MCF 10A (cell line): ENCODE measurements at places on chromosomes 4 and X.
A peak's percentile ranks its signal among the peaks of the same experiment; 100 is the strongest.

- peak; percentile 85 for DNase-seq
Measured at GRCh38 chr4:98446499-98447375, 185.6 kb downstream of the RAP1GDS1 start.

DNA sequence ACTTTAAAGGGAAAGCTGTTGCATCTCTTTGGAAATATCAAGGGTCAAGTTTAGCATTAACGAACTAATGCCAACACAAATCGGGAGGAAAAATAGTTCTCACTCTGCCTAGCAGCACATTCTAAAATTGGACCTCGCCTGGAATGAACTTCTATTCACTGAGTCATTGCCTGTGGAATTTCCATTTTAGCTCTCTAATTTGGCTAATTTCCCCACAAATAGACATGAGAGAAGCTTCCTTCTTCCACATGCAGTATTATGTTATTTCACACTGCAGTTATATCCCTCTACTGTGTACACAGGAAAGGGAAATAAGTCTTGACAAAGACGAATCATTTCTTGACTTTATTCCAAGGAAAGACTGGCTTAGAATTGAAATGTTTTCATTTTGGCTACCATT, 9.3 kb downstream of the ZXDA start:
- DNase-seq, result peak; percentile 32

DNA sequence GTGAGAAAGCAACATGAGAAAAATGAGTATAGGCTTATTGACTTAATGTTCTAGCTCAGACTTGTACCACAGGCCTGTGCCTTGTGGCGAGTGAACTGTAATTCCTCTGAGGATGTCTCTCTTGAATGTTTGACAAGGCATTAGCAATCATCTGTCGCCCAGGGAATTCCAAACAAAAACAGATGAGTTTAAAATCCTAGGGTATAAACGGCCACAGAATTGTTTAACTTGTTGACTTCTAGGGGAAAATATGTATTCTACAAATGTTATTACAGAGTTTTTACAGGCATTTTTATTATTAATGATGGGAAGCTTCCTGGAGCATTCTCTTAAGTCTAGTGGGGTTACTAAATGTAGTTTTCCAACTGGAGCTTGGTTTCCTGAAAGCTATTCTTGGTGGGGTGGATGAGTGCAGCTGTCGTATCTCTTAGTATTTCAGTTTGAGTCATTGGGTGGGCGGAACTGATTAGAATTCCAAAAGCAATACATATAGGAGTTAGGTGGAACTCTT, 40.6 kb downstream of the ARHGAP10 start:
- no peak for DNase-seq

DNA sequence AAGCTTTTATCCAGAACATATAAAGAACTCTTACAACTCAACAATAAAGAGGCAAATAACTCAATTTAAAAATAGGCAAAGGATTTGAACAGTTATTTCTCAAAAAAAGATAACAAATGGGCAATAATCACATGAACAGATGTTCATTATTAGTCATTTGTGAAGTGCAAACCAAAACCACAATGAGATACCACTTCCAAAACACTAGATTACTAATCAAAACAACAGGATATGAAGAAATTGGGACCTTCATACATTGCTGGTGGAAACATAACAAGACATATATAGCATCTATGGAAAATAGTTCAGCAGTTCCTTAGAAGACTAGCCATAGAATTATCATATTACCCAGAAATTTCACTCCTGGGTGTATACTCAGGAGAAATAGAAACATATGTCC, 224.6 kb downstream of the FBXO8 start:
- DNase-seq, result no peak

- DNase-seq, result no peak
Measured at GRCh38 chr4:38762560-38762959, 20.2 kb downstream of the TLR10 start.

GRCh38 chrX:12758291-12758690, 32.9 kb upstream of the PRPS2 start:
- DNase-seq, result no peak

DNA sequence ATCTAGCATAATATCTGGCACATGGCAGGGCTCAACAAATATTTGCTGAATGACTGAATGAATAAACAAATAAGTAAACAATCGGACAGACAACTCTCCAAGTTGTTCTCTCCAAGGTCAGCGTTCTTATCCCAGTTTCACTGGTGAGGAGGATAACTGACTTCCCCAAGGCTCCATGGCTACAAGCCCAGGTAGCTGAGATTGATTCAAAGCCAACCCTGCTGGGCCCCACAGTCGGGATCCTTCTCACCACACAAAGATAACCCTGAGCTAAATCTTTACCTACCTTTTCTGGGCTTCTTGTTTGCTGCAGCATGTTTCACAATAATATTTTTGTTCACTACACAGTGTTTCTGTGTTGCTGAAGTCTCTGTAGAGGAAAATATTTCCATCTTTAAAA, 54.9 kb downstream of the USP46 start:
- DNase-seq, result no peak

DNA sequence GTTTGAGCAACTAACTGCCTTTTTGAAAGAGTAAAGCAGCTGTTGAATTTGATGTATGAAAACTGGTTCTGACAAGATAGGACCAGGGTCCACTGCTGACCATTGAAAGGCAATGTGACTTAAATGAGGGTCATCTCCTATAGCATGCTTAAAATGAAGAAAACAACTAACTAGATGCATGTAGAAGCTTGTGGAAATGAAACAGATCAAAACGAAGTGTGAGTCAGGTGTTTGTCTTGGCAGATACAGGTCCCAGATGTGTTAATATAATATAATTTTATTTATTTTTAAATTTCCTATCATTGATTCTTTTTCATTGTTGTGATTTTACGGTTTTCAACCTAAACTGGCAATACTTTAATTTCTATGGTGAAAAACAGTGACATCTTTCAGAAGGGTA, 83.6 kb downstream of the ATOH1 start:
- DNase-seq, result peak; percentile 52

DNA sequence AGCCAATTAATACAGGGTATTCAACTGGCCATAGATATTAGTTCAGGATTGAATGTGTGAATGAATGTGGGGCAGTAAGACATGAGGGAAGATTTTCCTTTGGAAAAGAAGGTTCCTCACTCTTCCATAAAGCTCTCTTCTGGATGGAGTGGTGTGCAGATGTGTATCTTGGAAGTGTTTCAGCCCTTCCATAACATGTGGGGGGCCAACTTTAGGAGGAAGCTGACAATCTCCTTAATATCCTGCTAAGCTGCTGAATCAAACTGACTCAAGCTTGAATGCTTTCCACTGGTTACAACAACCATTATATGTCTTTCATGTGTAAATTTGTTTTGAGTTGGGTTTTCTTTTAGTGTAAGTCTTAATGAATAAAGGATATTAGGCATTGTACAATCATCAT, 40.3 kb downstream of the FANCB start:
- no peak for DNase-seq

DNA sequence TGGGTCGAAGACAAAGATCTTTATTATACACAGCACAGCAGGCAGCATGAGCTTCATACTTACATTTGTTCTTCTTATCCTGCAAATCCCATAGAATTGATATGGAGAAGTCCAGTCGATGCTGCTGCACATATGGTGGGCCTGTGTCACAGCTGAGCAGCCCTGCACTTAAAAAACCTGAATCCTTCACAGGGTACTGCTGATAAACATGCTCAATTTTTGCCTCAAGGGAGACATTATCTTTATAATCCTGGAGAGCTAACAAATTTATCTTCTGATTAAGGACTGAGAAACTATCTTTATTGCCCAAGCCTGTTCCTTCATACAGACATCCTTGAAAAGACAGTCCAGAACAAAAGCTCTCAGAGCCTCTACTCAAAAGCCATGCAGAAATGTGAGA, 434.4 kb upstream of the FAM47C start:
- DNase-seq, result no peak

- DNase-seq, result peak; percentile 12
Measured at GRCh38 chr4:132065940-132066495, 1083.1 kb upstream of the PCDH10 start.

GRCh38 chr4:75142382-75142781, 209.5 kb downstream of the PARM1 start:
- DNase-seq, result no peak

DNA sequence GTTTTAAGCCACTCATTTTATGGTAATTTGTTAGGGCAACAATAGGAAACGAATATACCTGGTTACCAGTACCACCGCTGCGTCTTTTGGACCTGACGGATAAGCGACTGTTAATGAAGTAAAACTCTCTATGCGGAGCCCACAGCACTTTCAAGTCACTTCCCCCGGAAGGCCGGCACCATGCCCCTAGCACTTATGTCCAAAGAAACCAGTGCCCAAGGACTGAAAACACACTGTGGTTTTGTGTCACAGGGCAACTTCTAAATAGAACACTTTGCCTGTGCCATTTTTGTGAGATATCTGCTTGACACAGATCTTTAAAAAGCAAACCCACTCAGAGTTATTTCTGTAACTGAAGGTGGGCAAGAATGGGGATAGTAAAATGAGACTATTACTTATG, 22.7 kb downstream of the SH3KBP1 start:
- DNase-seq, result no peak

DNA sequence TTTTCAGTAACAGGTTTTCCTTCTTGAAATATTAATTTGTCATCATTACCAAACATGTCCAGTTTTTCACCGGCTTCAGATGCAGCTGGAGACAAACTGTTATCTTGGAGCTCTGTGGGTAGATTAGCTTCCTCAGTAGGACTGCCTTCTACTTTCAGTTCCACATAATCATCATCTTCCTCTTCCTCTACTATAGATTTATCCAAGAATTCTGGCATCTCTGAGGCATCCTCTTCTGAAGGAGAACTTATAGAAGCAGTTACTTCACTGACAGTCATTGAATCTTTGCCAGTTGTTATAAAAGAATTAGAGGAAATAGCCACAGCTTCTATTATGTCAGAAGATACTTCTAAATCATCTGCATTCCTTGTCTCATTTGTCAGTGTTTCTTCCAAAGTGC, 162.9 kb downstream of the LRBA start:
- no peak for DNase-seq

GRCh38 chr4:845836-846251, 19.9 kb upstream of the CPLX1 start:
- DNase-seq, result no peak

DNA sequence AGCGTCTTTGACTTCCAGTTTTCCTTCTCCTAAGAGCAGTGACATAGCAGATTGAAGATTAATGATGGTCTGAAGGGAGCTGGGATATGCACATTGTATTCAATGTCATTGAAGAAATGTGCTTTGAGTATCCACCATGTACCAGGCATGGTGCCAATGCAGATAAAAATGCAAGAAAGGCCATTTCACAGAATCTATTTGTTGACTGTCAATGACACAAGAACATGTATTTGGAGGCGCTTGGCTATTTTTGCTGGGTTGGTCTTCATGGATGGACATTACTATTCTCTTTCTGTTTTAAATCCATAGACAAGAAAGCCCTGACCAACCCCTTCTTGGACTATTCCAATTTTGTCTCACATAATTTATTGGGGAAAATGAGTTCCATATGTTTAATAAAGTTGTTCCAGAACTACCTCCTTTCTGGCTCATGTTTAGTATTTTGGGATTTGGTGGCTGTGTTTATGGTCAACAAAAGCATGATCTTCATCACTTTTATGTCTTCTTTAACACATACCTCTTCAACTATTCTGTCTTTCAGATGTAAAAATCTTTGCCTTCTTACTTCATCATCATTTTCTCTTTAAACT, 174.5 kb downstream of the CPE start:
- no peak for DNase-seq

- DNase-seq, result no peak
Measured at GRCh38 chr4:80811406-80811805, 219.1 kb upstream of the BMP3 start.

- peak; percentile 76 for DNase-seq
Measured at GRCh38 chr4:77797239-77797638, 21.9 kb downstream of the CNOT6L start.

- no peak for DNase-seq
Measured at GRCh38 chrX:47523713-47524166, 37.3 kb upstream of the ARAF start.

DNA sequence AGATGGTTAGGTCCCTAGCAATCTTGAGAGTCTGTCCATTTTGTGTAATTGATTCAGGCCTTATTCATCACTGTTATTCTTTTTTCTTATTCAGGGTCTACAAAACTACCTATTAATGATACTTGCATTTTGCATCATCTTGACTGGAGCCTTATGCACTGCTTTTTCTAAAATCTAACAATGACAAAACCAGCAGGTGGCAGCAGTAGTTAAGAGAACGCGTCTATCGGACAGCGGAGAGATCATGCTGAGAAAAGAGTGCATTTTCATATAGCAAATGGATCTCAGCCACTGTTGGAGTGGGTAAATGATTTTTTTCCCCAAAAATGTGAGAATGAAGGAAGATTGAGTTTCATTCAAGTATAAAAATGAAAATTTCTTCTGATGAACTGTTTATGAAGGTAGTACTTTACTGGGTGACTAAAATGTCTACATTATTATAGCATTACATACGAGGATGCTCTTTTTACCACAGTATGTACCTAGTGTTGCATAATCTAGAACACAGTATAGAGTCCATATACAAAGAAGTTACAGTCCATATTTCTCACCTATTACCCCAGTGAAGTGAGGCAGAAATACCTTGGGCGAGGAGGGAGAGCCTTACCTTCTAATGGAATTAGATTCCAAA, 43.2 kb downstream of the TMEM144 start:
- DNase-seq, result peak; percentile 72
